ENCODE measurements at places on chromosomes 4 and X.

- DNase-seq = no peak
Observed at GRCh38 chrX:134847133-134847532, 143.7 kb upstream of the SMIM10 start.

DNA sequence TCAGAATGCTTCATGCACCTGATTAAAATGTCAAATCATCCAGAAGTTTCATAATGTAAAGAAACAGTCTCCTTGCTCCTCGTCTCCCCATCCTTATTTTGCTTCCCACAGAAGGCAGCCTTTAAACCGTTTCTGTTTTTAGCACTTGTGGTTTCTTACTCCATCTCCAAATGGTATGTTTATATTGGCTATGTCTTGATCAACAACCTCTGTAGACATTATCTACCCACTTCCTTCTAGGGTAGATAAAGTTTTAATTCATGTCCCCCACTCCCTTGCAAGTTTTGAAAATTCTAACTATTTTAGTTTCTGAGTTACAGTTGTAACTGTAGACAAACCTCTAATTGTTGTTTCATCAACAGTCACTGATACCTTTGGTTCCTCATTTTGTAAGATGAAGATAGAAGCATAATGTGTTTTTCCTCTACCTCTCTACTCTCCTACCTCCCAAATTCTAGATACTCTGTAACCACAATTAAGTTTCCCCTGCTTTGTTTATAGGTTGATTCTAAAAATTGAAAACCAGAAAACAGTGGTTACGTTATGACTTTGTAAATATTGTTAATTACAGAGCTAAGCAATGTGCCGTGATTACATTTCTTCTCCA lies 291.7 kb upstream of the GATB start:
- no peak for DNase-seq

DNA sequence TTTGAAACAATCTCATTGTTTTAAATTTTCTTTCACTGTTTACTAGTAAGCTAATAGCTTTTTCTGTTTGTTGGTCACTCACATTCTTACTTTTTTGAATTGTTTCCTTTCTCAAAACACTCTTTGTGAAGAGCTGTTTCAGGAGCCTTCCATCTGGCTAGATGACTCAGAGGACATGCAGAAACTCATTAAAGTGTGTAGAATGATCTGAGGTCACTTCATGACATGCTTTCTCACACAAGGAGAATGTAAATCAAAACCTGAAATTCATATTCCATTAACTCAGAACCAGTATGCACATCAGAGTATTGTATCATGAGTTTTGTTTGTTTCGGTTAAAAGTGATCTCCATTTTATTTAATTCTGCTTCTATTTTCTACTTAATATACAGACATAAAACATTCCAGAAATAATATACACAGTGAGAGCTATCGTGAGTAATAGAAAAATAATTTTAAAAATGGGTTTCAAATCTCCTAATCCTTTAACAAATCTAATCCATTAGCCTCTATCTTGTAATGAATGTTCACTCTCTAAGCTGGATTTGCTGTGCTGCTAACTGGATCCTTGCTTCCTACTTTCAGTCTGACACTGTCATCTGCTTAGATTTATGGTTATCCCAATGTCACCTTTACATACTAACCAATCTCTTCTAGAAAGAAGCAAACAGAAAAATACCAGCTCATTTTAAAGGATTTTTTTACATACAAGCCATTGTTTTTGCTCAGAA lies 449.6 kb downstream of the FSTL5 start:
- peak; percentile 66 for DNase-seq

GRCh38 chr4:19746377-19746776 lies 505.3 kb upstream of the SLIT2 start:
- DNase-seq = no peak

- no peak for DNase-seq
Observed at GRCh38 chr4:59987289-59987688, 1212.8 kb upstream of the ADGRL3 start.

- DNase-seq = peak; percentile 60
Observed at GRCh38 chrX:2696698-2697215, 5.7 kb downstream of the CD99 start.

- DNase-seq = no peak
Observed at GRCh38 chr4:102610007-102610406, 108.8 kb downstream of the NFKB1 start.

DNA sequence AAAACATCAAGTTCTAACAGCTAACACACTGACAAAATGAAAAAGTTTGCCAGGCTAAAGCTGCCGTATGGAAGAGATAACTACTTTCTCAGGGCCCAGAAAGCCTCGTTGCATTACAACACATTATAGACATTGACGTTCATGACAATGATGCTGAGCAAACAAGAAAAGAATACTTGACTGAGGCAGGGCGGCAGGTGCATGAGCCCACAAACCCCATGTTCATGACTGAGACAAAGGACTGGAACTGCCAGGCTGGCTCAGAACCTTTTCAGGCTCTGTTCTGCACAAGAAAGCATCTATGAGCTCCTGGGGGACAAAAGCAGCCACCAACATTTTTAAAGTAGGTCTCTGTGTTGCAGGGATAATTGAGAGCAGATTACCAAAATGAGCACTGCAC lies 13.6 kb downstream of the TLR6 start:
- no peak for DNase-seq

GRCh38 chr4:144318797-144319196 lies 178.3 kb upstream of the GYPA start:
- DNase-seq = no peak

- DNase-seq = no peak
Observed at GRCh38 chr4:72761368-72762038, 192.5 kb upstream of the ADAMTS3 start.

GRCh38 chrX:153387987-153388721 lies 13.0 kb downstream of the PNMA6E start:
- no peak for DNase-seq

DNA sequence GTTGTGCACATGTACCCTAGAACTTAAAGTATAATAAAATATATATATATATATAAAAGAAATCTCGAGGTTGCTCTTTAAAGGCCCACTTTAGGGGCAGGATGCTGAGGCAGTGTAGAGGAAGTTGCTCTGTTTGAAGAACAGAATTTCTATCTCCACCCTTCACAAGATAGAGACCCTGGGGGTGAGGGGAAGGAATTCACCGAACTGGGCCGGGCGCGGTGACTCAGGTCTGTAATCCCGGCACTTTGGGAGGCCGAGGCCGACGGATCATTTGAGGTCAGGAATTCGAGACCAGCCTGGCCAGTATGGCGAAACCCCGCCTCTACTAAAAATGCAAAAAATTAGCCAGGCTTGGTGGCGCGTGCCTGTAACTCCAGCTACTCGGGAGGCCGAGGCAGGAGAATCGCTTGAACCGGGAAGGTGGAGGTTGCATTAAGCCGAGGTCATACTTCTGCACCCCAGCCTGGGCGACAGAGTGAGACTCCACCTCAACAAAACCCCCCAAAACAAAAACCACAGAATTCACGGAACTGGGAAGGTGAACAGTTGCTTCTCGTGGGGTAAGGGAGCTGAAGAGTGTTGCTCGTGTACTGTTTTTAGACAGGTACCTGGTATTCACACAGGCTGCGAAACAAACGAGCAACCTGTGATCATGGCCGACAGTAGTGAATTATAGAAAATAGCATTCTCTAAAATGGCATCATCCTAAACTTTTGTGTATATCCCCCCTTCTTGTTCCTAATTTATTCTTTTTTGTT lies 6.2 kb downstream of the PLAC8 start:
- DNase-seq = no peak

DNA sequence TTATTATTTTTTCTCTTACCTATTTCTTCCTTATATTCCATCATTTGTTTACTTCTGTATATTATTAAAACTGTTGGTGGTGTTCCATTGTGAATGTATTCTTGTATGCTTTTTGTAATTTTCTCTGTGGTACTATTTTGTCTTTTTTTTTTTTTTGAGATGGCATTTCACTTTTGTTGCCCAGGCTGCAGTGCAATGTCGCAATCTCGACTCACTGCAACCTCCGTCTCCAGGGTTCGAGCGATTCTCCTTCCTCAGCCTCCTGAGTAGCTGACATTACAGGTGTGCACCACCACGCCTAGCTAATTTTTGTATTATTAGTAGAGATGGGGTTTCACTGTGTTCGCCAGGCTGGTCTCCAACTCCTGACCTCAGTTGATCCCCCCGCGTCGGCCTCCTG lies 8.6 kb downstream of the KDM6A start:
- no peak for DNase-seq

- no peak for DNase-seq
Observed at GRCh38 chr4:98267498-98267897, 6.3 kb downstream of the RAP1GDS1 start.

- peak; percentile 1 for DNase-seq
Observed at GRCh38 chr4:41977709-41978108, 3.8 kb upstream of the DCAF4L1 start.

GRCh38 chrX:53077207-53078197 lies 4.7 kb upstream of the TSPYL2 start:
- DNase-seq = no peak

GRCh38 chr4:100317032-100317864 lies 127.0 kb upstream of the DDIT4L start:
- no peak for DNase-seq

GRCh38 chrX:134782796-134783195 lies 124.5 kb upstream of the PLAC1 start:
- no peak for DNase-seq

- no peak for DNase-seq
Observed at GRCh38 chr4:101806914-101807313, 16.4 kb downstream of the BANK1 start.

DNA sequence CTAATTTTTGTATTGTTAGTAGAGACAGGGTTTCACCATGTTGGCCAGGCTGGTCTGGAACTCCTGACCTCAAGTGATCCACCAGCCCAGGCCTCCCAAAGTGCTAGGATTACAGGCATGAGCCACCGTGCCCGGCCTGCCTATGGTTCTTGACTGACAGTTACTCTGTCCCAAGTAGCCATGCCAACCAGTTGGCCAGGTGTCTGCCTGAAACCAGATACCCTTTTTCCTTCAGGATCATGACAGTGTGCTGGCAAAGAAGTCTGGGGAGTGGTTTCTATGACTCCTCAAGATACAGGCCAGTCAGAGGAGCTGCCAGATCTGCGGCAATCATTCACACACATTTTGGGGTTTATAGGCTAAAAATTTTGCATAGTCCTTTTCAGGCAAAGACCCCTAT lies 1.7 kb upstream of the LAS1L start:
- no peak for DNase-seq

DNA sequence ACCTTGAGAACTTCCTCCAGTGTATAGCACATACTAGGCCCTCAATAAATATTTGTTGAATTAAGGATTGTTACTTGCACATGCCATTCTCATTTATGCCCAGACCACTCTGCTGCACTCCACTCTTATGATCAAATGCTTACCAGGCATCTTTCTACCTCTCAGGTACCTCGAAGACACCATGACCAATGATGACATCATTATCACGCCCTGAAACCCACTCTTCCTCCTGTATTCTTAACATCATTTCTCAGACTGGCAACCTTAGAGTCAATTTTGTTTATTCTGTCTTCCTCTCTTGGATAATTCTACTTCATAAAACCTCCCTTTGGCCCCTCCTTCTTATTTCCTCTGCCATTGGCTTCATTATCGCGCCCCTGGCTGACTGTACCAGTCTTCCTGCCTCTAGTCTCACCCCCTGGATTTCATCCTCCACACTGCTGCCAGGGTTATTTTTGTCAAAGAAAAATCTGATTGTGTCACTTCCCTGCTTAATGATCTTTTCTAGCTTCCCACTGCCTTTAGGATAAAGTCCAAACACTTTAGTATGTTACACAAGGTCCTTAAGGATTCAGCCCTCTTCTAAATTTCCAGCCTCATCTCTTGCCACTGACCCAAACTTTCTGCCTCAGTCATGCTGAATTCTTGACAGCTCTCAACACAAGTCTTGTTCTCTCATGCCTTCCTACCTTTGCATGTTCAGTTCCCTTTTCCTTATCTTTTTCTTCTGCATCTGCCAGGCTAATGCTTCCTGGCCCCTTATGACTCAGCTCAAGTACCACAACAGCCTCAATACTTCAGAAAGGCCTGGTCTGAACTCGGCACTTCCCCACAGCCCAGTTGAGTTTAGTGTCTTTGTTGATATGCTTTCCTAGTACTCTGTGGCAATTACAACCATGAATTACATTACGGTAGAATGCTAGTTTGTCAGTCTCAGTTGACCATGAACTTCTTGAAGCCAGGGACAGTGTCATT lies 45.8 kb downstream of the HDAC8 start:
- no peak for DNase-seq

DNA sequence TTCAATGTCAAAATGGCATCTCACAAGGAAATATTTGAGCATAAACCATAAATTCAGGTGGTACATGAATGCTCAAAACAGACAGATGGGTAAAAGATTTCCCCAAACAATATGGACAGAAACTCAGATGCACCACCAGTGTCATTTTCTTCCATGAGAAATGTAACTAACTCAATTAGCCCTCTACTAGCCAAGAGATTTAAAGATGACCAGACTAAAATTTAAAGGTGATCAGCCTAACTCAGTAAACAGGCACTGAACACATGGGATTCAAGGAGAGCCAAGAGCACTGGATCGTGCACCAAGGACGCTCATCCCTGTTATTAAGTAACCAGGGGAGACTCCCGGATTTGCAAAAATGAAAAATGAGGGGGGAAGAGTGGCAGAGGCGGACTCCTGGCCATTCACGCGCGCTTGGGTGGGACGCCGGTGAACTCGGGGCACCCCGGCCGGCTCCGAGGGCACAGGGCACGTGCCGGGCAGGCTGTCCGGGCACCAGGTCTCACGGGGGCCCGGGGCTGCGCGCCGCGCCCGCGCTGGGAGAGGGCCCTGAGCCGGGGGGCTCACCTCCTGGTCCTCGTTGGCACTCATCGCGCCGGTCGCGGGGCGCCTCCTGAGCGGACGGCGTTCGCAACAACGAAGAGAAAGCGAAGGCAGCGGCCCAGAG lies 490 bp downstream of the RWDD4 start:
- no peak for DNase-seq

- DNase-seq = no peak
Observed at GRCh38 chr4:95293014-95293413, 255.8 kb downstream of the UNC5C start.

DNA sequence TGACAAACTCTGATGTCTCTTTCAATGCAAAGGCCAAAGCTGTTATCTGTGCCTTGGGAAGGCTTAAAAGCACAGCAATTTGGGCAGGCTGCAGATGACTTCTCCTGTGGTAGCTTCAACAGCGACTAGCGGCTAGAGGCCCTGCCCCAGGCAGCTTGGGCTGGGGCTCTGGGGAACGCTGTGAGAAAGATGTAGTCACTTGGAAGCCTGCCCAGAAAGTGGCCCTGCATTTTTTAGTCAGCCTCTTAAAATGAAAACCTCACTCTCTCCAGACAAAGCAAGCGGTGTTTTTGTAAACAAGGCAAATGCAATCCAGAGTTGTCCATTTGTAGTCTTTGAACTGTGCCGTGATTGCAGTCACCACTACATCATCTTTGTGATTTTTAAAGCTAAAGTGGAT lies 27.5 kb downstream of the PCYT1B start:
- DNase-seq = peak; percentile 0

GRCh38 chr4:109395694-109396093 lies 37.9 kb upstream of the SEC24B start:
- DNase-seq = no peak

GRCh38 chr4:181204109-181204508 lies 1039.1 kb upstream of the TENM3 start:
- DNase-seq = no peak

- DNase-seq = no peak
Observed at GRCh38 chr4:154911097-154911496, 130.0 kb downstream of the RBM46 start.
